ENCODE measurements at places on chromosomes 5 and 9.

- H3K4me3 ChIP-seq = no peak overlapping the region
- no peak for DNase-seq
- no peak overlapping the region for H3K27ac ChIP-seq
- no peaks in the 10 kb centered on the region for H3K36me3 ChIP-seq
- H3K4me1 ChIP-seq = no peaks in the 10 kb centered on the region
These were observed 82.2 kb upstream of the CXCL14 start for GRCh38 chr5:135660826-135661575.

DNA sequence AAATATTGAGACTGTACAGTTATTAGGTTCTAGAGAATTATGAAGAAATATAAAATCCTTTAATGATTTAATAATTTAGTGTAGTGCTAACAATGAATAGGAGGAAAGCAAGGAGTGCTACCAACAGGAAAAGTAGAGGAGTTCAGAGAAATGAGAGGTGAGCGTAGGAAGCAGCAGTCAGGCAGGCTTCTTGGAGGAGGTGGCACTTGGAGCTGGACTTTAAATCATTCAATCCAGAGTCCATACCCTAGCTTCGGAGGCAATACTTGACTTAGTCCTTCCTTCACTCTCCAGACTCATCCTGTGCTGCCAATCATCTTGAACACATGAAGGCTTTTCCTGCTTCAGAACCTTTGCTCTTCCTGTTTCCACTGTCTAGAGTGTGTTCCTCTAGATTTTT, 254.3 kb downstream of the GRIA1 start:
- H3K36me3 ChIP-seq = no peaks in the 10 kb centered on the region
- no peaks in the 10 kb centered on the region for H3K27me3 ChIP-seq
- no peak overlapping the region for H3K27ac ChIP-seq
- H3K4me3 ChIP-seq = no peak overlapping the region
- H3K4me1 ChIP-seq = no peaks in the 10 kb centered on the region

- DNase-seq = no peak
- H3K27me3 ChIP-seq = no peaks in the 10 kb centered on the region
- no peak overlapping the region for H3K27ac ChIP-seq
- H3K36me3 ChIP-seq = no peaks in the 10 kb centered on the region
- H3K4me3 ChIP-seq = no peak overlapping the region
These were observed 247.5 kb downstream of the ADAMTSL1 start for GRCh38 chr9:18721267-18721994.

DNA sequence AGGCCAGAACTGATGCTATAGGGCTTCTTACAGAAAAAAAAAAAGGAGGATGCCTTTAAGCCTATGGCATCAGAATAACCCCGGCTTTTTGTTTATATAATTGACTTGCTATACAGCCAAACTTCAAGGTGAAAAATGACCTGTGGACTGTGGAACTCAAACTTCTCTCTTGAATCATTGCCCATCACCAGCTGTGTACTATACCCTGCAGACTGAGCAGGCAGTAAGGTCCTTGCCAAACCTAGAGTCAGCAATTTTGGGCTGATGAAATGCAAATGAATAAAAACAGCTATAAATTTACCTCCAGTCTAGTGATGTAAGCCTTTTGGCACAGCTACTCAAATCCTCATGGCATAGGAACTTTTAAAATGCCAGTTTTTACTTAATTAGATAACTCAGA, 44.5 kb upstream of the PPP3R2 start:
- no peaks in the 10 kb centered on the region for H3K4me1 ChIP-seq
- H3K4me3 ChIP-seq = no peak overlapping the region
- H3K36me3 ChIP-seq = no peaks in the 10 kb centered on the region
- no peak overlapping the region for H3K27ac ChIP-seq
- no peaks in the 10 kb centered on the region for H3K27me3 ChIP-seq

DNA sequence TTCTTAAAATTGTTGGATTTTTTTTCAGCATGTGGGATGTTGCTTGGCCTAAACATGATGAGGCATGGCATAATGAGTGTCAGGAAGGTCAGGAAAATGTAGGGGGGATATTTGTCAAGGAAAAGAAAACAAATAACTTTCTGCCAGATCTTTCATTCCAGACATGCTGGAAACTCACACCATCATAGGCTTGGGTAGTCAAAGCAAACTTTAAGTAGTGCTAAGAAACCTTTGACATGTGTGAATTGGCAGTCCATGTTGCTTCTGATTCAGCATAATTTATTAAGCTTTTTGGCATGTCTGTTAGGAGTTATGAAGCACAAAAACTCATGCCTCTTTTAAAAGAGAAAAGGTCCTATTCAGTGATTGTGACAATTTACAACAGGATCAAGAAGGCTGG, 61.3 kb upstream of the MTAP start:
- H3K27ac ChIP-seq = no peak overlapping the region
- DNase-seq = no peak
- no peak overlapping the region for H3K4me3 ChIP-seq
- H3K4me1 ChIP-seq = no peaks in the 10 kb centered on the region
- H3K36me3 ChIP-seq = no peaks in the 10 kb centered on the region

DNA sequence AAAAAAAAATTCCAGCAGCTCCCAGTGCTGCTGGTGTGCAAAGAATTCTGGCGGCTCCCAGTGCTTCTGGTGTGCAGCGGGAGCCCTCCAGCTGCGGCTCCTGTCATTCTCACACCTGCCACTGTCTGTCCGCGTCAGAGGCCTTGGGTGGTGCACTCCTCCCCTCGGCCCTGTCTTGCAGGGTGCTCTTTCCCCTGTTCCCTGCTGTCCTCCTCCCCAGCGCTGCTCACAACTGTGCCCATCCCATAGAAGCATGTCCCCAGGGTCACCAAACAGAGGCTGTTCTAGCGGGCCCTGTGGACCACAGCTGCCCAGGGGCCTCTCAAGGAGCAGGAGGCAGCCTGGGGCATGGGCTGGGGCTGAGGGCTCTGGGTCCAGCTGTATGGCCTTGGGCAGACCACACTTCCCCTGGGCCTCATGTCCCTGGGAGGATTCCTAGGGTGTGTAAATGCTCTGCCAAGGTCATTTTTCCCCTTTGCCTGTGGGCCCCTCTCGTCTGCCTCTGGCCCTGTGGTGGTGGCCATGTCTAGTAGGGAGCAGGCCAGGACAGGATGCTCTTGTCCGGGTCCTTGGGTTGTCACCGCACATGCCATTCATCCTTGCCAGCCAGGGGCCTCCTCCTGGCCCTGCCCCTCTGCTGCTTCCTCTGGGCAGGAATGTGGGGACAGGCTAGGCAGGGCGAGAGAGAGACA, 68.2 kb downstream of the PHF2 start:
- no peak overlapping the region for H3K27ac ChIP-seq
- no peaks in the 10 kb centered on the region for H3K4me1 ChIP-seq
- DNase-seq = no peak
- H3K4me3 ChIP-seq = no peak overlapping the region
- H3K27me3 ChIP-seq = no peaks in the 10 kb centered on the region

GRCh38 chr9:118624608-118625007, 744.6 kb downstream of the BRINP1 start:
- DNase-seq = no peak
- no peaks in the 10 kb centered on the region for H3K27me3 ChIP-seq
- H3K27ac ChIP-seq = no peak overlapping the region
- no peak overlapping the region for H3K4me3 ChIP-seq
- H3K4me1 ChIP-seq = no peaks in the 10 kb centered on the region

GRCh38 chr9:110320651-110321445, 16.8 kb downstream of the TXNDC8 start:
- H3K4me1 ChIP-seq = no peaks in the 10 kb centered on the region
- no peak overlapping the region for H3K27ac ChIP-seq
- H3K27me3 ChIP-seq = no peaks in the 10 kb centered on the region
- H3K36me3 ChIP-seq = no peaks in the 10 kb centered on the region
- H3K4me3 ChIP-seq = no peak overlapping the region

- no peaks in the 10 kb centered on the region for H3K27me3 ChIP-seq
- no peak for DNase-seq
- no peaks in the 10 kb centered on the region for H3K36me3 ChIP-seq
- H3K4me3 ChIP-seq = no peak overlapping the region
- peaks cover 8% of the 10 kb centered on the region for H3K4me1 ChIP-seq
These were observed 118.4 kb upstream of the MAP3K1 start for GRCh38 chr5:56696900-56697299.

GRCh38 chr5:17282283-17283120, 65.1 kb downstream of the BASP1 start:
- DNase-seq = no peak
- no peaks in the 10 kb centered on the region for H3K4me1 ChIP-seq
- no peaks in the 10 kb centered on the region for H3K36me3 ChIP-seq
- H3K27me3 ChIP-seq = no peaks in the 10 kb centered on the region
- H3K4me3 ChIP-seq = no peak overlapping the region
- H3K27ac ChIP-seq = no peak overlapping the region

DNA sequence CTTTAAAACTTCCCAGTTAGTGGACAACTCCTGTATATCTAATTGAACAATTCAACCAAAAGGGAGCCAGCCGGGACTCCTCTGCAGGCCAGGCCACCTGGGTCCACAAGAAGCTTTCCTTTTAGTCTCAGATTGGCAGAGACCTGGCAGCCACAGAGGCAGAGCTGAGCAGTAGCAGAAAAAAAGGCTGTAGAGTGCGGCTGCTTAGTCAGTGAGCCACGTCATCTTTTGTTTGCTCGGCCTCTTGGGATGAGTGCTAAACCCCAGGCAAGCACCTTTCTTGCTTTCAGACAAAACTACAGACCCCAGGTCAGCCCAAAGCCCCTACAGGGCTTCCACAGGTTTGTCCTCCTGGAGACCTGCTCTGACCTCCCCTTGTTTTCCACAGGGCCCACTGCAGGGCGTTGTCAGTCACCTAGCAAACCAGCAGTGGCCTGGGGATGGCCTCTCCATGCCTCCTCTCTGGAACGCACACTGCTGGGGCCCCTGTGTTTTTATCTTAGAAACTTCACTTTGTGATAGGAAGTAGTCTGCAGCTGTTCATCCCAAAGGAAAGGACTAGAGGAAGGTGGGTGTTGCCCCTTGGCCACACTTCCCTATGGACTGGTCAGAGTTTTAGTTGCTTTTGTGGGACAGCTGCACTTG, 49.9 kb downstream of the SHB start:
- H3K4me1 ChIP-seq = peaks cover 37% of the 10 kb centered on the region
- DNase-seq = no peak
- peaks cover 4% of the 10 kb centered on the region for H3K36me3 ChIP-seq
- H3K4me3 ChIP-seq = no peak overlapping the region

- H3K4me3 ChIP-seq = no peak overlapping the region
- no peak for DNase-seq
- H3K27me3 ChIP-seq = no peaks in the 10 kb centered on the region
These were observed 14.1 kb downstream of the S1PR3 start for GRCh38 chr9:89005323-89005722.

DNA sequence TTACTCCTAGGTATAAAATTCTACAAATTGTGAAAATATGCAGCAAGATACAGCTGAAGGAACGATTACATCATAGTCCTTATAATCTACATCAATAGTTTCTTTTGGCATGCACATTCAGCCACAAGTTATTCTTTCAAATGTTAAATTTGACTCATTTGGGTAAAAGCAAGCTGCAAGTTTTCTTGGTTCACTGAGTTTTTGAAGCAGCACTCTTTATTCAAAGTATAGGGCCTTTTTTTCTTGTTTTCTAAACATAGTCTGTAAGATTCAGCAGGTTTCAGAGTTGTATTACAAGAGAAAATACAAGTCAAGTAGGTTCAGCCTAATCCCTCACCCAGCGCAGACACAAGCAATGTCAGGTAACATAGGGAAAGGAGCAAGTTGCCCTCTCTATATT, 981.5 kb downstream of the PTPRD start:
- H3K4me1 ChIP-seq = no peaks in the 10 kb centered on the region
- H3K27ac ChIP-seq = no peak overlapping the region
- no peak for DNase-seq
- H3K4me3 ChIP-seq = no peak overlapping the region
- no peaks in the 10 kb centered on the region for H3K36me3 ChIP-seq
- H3K27me3 ChIP-seq = no peaks in the 10 kb centered on the region

GRCh38 chr5:102865510-102866236, 110.6 kb downstream of the PAM start:
- H3K27me3 ChIP-seq = no peaks in the 10 kb centered on the region
- peak overlapping the region; percentile 43 for H3K4me3 ChIP-seq
- no peaks in the 10 kb centered on the region for H3K36me3 ChIP-seq
- peak overlapping the region; percentile 29 for H3K27ac ChIP-seq
- DNase-seq = peak; percentile 94

- H3K36me3 ChIP-seq = no peaks in the 10 kb centered on the region
- no peak overlapping the region for H3K27ac ChIP-seq
- no peak overlapping the region for H3K4me3 ChIP-seq
- no peaks in the 10 kb centered on the region for H3K4me1 ChIP-seq
- DNase-seq = no peak
These were observed 64.7 kb upstream of the CHD1 start for GRCh38 chr5:98993512-98993911.

DNA sequence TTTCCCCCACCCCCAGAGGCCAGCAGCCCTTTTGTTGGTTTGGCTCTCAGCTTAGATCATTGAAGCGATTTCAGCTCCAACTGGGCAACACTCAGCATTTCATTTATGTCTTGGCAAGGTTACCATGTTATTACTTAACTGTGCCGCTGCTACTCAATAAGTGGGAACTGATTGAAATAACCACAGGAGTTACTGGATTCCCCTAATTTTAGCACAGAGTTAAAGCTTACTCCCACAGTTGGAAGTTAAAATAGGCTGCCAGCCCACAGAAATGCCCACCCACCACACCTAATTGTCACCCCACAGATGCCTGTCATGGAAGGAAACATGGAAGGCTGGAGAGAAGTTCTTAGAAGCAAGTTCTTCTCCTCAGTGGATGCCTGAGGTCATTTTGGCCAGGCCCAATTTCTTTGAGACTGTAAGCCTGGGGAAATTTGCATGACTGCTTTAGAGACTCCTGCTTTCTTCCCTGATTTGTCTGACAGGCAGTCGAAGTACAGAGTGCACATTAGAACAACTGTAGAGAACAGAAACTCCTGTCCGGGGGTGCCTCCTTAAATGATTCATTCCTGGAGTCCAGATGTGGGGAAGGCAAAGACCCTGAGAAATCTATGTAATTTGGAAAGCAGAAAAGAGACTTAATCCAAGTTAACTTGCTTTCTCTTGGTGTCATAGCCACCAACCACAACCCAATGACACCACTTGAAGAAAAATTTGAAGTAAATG, 370.0 kb downstream of the ZSWIM6 start:
- H3K27me3 ChIP-seq = no peaks in the 10 kb centered on the region
- no peak overlapping the region for H3K27ac ChIP-seq
- H3K36me3 ChIP-seq = no peaks in the 10 kb centered on the region
- H3K4me3 ChIP-seq = no peak overlapping the region
- no peaks in the 10 kb centered on the region for H3K4me1 ChIP-seq

DNA sequence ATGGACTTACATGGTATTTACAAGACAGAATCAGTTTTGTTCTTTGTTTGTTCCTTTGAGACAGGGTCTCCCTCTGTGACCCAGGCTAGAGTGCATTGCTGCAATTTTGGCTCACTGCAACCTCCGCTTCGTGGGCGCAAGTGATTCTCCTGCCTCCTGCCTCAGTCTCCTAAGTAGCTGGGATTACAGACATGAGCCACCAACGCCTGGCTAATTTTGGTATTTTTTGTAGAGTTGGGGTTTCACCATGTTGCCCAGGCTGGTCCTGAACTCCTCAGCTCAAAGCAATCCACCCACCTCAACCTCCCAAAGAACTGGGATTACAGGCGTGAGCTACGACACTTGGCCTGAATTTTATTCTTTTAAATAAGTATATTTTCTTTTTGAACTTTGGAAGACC, 27.6 kb downstream of the RAB24 start:
- H3K4me3 ChIP-seq = no peak overlapping the region
- no peaks in the 10 kb centered on the region for H3K4me1 ChIP-seq
- H3K27ac ChIP-seq = no peak overlapping the region
- H3K27me3 ChIP-seq = no peaks in the 10 kb centered on the region
